ENCODE measurements at places on chromosomes 4 and X.
A peak's percentile ranks its signal among the peaks of the same experiment; 100 is the strongest.

DNA sequence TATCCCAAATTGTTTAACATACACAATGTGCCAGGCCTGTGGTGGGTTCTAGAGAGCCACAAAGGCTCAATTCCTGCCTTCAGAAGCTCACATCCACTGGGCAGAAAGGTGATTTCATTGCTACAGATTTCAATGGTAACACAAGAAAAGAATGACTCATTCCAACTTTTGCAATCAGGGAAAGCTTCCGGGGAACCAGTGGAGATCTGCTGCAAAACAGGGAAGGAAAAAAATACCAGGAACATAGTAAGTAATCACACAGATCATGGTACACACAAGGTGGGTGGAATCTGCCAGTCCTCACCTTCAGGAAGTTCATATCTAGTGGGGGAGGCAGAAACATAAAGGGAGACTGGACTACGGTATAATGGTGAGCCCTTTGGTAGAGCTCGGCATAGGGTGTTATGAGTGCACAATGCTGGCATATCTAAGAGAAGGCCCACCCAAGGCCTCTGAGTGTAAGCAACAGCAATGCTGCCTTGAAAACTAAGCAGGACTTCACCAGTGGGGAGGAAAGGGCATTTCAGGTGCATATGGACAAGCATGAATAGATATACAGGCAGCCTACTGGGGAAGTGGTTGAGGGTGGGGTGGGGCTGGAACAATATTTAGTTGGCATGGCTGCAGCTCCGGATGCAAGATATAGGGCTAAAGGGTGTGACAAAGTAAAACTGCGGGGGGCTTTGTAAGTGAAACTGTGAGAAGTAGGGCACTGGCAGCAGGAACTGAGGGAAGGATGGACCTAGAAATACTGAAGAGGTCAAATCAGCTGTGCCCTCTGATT lies 24.2 kb downstream of the GPRIN3 start:
- DNase-seq = no peak

DNA sequence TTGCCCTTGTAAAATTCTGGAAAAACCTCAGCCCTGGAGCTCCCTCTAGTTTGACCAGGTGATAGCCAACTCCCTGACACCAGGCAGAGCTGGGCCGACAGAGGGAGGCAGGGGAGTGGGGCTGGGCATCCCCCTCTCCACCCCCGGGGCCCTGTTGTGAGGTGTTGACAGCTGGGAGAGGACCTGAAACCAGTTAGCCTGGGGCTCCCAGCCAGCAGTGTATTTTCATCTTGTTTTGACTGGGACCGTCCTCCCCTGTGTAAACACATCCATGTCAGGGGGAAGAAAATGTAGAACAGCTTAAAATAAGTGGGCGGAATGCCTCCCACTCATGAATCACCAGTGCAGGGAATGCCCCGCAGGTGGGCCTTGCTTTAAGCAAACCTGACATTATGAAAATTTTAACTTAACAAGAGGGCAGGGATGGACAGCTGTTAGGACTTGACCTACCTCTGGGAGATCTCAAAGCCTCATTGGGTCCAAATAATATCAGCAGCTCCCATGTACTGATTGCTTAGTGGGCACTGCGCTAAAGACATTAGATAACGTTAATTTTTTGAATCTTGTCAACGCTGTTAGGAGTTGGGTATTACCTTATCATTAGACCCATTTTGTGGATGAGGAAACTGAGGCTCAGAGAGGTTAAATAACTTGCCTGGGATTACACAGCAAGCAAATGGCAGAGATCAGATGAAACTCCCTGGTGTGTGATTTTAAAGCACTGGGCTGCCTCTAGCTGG lies 45.9 kb downstream of the TSC22D3 start:
- peak; percentile 91 for DNase-seq

GRCh38 chrX:74493806-74494205 lies 72.5 kb downstream of the SLC16A2 start:
- no peak for DNase-seq

GRCh38 chrX:41472231-41472815 lies 25.2 kb downstream of the NYX start:
- DNase-seq = peak; percentile 71

GRCh38 chrX:47148946-47149345 lies 3.9 kb downstream of the RBM10 start:
- DNase-seq = no peak

DNA sequence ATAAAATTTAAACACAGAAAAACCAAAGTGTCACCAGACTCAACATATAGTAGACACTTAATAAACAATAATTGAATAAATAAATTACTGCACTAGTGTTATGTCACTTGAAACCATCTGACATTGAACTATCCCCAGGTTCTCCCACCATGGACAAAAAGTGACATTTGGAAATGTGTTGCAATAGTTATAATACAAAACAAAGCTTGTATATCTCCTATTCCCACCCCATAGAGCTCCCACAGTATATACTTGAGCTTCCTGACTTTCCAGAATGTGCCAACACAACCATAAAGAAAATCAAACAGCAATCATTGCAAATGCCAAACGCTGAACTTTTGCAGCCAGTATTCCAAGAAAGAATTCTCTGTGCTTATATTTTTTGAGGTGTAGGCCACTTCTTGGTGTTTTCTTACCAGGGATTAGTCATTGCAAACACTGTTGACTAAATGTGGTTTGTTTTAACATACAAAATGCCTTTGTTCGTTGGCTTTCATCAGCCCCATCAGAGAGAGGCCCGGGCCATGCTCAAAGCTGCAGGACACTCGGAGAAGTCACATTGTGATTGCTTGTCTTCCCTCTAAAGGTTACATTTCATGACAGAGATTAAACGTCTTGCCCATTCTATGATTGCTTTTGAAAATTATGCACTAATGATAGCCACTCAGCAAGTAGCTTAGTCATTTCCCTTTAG lies 33.8 kb downstream of the PPARGC1A start:
- DNase-seq = no peak

DNA sequence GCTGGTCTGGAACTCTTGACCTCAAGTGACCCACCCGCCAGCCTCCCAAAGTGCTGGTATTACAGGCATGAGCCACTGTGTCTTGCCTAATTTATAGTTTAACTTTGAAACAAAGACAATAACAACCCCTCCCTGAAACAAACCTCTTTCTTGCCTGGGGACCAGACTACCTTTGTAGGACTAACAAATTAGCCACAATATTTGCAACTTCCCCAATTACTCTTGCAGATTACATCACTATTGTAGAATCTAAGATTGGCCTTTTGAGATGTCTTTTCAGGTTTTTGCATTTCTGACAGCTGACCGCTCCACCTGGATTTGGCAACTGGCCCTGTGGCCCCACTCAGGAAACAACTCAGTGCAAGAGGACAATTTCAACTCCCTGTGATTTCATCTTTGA lies 84.8 kb downstream of the AKAP4 start:
- no peak for DNase-seq

DNA sequence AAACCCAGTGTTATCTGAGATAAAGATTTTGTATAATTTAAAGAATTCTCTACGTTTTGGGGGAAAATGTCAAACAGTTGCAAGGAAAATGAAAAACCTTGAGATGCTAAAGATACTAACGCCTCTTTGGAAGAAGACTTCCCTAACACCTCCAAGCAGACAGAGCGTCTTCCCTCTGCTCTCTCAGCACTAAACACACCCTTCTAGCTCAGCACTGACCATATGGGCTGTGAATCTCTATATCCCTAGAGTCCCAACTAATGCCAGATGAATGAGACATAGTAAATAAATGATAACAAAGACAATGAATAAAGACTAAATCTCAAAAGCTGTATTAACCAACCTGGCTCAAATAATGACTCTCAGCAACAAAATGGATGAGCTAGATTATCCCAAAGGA lies 13.3 kb downstream of the FUNDC1 start:
- no peak for DNase-seq

GRCh38 chr4:185987961-185988627 lies 80.9 kb upstream of the TLR3 start:
- no peak for DNase-seq

GRCh38 chr4:79241846-79242245 lies 84.0 kb downstream of the NAA11 start:
- DNase-seq = peak; percentile 53

GRCh38 chr4:159770401-159770800 lies 667.5 kb downstream of the RAPGEF2 start:
- no peak for DNase-seq
